Activated CD8-positive, alpha-beta memory T cell treated with anti-CD3 and anti-CD28 coated beads, Interleukin-2, amount 10 ng/mL, durations not matched to agents 7 days and 5 days (primary cell): ENCODE measurements at places on chromosomes 11 and 22.

- no peak for DNase-seq
Observed at GRCh38 chr22:25134451-25134850, 65.2 kb upstream of the CRYBB3 start.

DNA sequence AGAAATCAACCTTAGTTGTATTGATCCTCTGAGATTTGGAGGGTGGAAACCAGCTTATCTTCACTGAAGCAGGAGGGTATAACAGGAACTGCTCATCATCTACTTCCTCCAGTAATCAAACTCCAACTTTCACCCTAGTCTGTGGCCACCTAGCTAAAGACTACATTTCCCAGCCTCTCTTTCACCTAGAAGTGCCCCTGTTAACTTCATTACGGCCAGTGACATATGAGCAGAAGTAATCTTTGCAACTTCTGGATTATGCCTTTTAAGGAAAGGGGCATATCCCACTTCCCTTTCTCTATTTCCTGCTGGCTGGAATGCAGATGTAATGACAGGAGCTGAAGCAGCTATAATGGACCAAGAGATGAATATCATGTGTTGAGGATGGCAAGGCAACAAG lies 7.6 kb upstream of the VPS37C start:
- no peak for DNase-seq

DNA sequence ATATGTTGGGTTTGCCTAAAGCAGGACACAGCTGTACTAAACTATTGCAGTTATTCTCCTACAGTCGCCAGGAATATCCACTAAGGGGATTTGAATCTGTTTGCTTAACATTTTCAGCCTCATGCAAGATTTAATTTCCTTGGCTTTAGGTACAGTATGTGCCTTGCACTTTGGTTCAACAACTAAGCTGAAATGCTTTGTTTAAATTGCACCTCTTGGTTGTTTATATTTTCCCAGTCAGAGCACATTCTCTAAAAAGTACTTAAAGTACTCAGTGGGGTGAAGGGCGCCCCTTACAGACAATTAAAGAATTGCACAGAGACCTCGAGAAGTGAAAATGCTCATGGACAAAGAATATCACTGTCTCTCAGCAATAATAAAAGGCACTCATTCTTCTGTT lies 107.8 kb upstream of the MTNR1B start:
- DNase-seq, result no peak

DNA sequence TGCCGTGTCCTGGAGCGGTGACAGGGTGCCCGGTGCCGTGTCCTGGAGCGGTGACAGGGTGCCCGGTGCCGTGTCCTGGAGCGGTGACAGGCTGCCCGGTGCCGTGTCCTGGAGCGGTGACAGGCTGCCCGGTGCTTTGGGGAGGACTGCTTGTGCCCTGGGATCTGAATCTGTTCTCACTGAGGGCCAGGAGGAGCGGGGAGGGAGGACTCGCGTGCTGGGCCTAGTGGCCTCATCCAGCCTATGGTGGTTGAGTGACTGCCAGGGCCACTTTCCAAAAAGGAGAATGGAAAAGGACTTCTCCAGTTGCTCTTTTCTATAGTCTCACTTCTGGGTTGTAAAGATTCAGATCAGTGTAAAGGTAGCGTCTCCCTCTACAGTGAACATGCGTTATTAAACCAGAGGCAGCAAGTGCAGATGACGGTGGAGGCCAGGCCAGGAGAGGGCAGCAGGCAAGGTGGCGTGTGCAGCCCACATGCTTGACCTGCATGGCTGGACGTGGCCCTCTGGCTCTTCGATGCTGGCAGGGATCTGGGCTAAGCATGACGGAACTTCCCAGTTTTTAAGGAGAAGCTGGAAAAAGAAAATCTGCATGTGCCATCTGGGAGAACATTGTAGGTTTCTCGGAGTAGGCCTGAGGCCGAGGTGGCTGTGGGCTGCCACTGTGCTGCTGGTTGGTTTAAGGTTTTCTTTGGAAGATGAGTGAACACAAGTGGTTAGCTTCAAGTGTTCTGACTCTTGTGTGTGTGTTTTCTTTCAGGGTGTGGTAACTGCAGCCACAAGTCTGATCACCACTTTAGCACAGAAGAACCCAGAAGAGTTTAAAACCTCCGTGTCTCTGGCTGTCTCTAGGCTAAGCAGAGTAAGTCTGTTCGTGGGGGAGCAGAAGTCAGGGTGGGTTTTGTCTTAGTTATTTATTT lies 55.0 kb downstream of the AP2A2 start:
- DNase-seq, result no peak

- DNase-seq, result no peak
Observed at GRCh38 chr22:36164621-36165020, 4.1 kb upstream of the APOL3 start.

- no peak for DNase-seq
Observed at GRCh38 chr11:11407763-11408084, 54.7 kb upstream of the CSNK2A3 start.

DNA sequence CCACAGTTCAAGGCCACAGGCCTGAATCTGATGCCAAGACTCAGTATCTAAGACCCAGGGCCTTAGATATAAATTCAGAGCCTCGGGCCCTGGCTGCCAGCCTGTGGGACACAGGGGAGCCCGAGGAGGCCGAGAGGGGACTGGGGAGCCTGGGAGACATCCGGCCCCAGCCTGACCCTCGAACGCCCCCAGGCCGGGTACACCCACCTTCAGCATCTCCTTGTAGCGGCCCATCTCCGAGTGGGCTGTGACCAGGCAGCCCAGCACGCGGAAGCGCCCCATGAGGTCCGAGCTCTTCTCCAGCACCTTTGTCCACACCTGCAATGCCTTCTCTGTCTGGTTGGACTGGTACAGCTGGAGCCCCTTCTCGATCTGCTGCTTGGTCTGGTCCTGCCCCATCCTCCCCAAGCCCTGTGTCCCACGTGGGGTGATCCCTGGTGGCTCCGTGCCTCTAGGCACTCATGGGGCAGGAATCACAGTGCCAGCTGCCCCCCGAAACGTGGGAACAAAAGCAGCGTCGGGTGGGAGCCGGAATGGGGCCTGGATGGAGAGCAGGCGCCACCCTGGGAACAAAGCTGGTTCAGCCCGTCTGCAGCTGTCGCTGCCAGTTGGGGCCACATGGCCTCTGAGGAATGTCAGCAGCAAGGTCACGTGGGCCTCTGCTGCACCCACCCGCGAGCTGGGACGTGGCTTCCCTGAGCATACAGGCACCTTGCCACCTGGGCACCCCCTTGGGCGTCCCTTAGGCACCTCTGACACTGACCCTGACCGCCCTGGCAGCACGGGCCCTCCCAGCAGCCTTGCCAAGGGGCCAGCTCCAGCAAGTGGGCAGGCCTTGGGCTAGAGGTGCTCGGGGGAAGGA lies at the start of gene RAPSN:
TSS of gene RAPSN (minus strand) at position 571 of the 862 bp plus-strand sequence. CDS start at position 399, 172 bp downstream.
- DNase-seq, result no peak

GRCh38 chr11:84628871-84629620 lies 998.1 kb downstream of the DLG2 start:
- DNase-seq, result no peak

GRCh38 chr11:112693781-112694180 lies 267.4 kb upstream of the NCAM1 start:
- DNase-seq, result no peak

- DNase-seq, result no peak
Observed at GRCh38 chr22:20225693-20225966, 42.5 kb downstream of the RTN4R start.

DNA sequence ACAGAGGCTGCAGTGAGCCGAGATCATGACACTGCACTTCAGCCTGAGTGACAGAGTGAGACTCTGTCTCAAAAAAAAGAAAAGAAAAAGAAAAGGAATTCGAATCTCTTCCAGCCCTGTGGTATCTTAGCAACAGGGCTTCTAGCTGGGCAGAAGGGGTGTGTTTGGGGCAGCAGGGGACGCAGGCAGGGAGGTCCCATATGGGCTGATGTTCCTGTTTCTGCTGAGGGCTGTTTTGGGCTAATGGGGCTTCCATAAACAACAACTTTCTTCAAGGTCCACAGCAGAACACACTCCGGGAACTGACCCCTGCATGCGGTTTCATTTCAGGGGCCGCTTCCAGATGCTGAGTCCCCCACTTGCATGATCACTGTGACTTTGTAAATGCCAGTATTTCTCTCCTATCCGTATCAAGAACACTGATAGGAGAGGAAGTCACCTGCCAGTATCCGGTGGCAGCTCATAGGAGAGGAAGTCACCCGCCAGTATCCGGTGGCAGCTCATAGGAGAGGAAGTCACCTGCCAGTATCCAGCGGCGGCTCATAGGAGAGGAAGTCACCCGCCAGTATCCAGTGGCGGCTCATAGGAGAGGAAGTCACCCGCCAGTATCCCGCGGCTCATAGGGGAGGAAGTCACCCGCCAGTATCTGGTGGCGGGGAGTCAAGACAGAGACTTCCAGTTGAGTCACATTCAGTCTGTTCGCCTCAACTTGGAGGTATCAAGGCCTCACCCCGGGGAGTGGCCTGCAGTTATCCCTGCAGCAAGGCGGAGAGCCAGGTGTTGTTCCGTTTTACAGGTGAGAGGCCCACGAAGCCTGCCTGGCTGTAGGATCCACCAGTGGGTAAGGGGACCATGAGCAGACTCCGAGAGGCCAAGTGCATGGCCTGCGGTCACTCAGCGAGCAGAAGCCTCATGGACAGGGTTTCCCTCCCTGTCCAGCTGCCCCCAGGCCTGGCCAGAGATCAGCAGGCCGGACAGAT lies 8.3 kb upstream of the FGF19 start:
- peak; percentile 55 for DNase-seq
